SJCRH30 (cell line): ENCODE measurements at places on chromosomes 11 and 22.

GRCh38 chr11:35348898-35349687 is 70.3 kb downstream of the SLC1A2 start:
- H3K27ac ChIP-seq = no peak overlapping the region
- no peak overlapping the region for H3K4me3 ChIP-seq
- no peak for DNase-seq
- H3K4me1 ChIP-seq = no peaks in the 10 kb centered on the region
- no peaks in the 10 kb centered on the region for H3K27me3 ChIP-seq

DNA sequence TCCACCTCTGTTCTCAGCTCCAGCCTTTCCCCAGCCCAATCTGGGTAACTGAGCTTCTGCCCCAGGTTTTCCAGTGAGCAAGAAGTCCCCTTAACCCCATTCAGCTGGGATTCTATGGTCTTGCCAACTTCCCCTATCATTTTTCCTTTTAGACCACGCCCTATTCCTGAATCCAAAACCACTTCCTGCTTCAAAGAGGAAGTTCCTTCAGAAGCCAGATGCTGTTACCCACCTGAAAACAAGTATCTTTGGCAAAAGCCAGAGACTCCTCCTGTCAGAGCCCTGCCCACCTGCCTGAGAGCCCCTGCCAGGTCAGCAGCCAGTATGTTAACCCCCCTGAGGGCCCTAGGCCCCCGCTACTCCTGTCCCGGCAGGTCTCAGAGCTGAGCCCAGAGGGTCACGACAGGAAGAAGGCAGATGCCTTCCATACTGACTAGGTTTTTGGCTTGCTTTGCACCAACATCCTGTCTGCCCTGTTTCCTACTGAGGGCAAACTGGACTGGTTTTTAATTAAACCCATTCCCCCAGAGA is 20.3 kb upstream of the MICAL2 start:
- no peaks in the 10 kb centered on the region for H3K36me3 ChIP-seq
- DNase-seq = peak; percentile 62
- peaks cover 30% of the 10 kb centered on the region for H3K4me1 ChIP-seq
- no peak overlapping the region for H3K27ac ChIP-seq
- no peak overlapping the region for H3K4me3 ChIP-seq

DNA sequence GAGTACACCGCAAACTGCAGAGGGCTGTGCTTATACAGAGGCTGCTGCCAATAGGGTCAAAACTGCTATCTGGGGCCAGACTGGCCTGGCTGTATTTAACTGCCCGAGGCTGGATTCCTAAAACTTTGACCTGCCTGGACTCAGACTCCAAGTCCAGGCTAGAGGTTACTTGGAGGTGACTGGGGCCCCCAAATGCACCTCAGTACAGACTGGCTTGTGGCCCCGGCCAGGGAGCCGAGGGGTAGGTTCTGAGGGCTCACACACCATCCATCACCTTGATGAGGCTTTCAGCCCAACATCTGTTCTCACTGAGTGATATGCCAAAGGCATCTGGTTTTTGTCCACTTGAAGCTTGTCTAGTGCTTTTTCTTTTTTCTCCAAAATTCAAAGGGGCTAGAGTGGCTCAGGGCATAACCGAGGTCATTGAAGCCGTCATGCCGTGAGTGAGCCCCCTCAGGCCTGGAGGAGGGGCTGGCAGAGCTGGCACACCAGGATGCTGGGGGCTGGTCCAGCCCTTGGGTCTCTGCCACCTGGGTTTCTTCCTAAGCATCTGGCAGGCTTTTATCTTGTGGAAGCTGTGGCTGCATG is 52.4 kb upstream of the TTLL12 start:
- H3K27me3 ChIP-seq = no peaks in the 10 kb centered on the region
- DNase-seq = no peak
- no peak overlapping the region for H3K4me3 ChIP-seq
- H3K36me3 ChIP-seq = no peaks in the 10 kb centered on the region
- H3K4me1 ChIP-seq = peaks cover 20% of the 10 kb centered on the region; the same call in 1 of the 2 replicates

- H3K27me3 ChIP-seq = no peaks in the 10 kb centered on the region
- H3K27ac ChIP-seq = no peak overlapping the region
- H3K4me1 ChIP-seq = no peaks in the 10 kb centered on the region
- DNase-seq = no peak
- no peak overlapping the region for H3K4me3 ChIP-seq
Observed at GRCh38 chr22:36958366-36958765, 44.9 kb downstream of the CSF2RB start.

DNA sequence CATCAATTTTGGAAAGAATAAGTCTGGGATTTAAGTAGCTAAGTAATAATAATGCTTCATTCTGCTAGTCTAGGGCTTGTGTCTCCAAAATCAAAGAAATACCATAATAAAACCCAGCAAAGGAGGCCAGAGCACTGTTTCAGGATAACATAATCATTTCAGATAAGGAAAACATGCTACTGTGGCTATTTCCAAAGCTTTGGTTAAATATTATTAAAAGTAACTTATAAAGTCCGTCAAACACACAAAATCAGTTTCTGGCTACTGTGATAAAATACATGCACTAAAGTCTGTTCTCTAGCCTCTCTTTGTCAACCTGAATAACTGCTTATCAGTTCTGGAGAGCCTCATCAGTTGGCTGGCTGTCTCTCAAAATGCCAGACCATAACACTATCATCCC is 1.5 kb upstream of the OR6T1 start:
- H3K4me1 ChIP-seq = no peaks in the 10 kb centered on the region
- no peak for DNase-seq
- H3K27ac ChIP-seq = no peak overlapping the region

- no peaks in the 10 kb centered on the region for H3K36me3 ChIP-seq
- H3K27me3 ChIP-seq = no peaks in the 10 kb centered on the region
Observed at GRCh38 chr22:44004104-44004460, 20.0 kb upstream of the PARVB start.

DNA sequence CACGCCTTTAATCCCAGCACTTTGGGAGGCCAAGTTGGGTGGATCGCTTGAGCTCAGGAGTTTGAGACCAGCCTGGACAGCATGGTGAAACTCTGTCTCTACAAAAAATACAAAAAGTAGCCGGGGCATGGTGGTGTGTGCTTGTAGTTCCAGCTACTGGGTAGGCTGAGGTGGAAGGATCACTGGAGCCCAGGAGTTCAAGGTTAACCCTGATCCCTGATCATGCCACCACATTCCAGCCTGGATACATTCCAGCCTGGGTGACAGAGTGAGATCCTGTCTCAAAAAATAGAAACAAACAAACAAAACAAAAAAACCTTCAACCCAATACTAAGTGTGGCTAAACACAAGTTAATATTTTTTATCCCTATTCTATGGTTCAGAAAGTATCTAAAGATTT is 66.4 kb upstream of the CLNS1A start:
- H3K4me3 ChIP-seq = no peak overlapping the region
- H3K36me3 ChIP-seq = peaks cover 26% of the 10 kb centered on the region
- no peak overlapping the region for H3K27ac ChIP-seq
- H3K27me3 ChIP-seq = no peaks in the 10 kb centered on the region

GRCh38 chr22:27719036-27719347 is 82.6 kb downstream of the MN1 start:
- peaks cover 21% of the 10 kb centered on the region for H3K4me1 ChIP-seq
- no peak for DNase-seq
- H3K27ac ChIP-seq = no peak overlapping the region
- H3K27me3 ChIP-seq = no peaks in the 10 kb centered on the region
- H3K4me3 ChIP-seq = no peak overlapping the region
- H3K36me3 ChIP-seq = no peaks in the 10 kb centered on the region

GRCh38 chr11:64867748-64868462 is 10.5 kb downstream of the EHD1 start:
- H3K4me3 ChIP-seq = no peak overlapping the region
- H3K4me1 ChIP-seq = peaks cover 80% of the 10 kb centered on the region
- peak overlapping the region; percentile 83 for H3K27ac ChIP-seq
- DNase-seq = no peak
- no peaks in the 10 kb centered on the region for H3K27me3 ChIP-seq
- H3K36me3 ChIP-seq = peaks cover 10% of the 10 kb centered on the region; the same call in 1 of the 2 replicates

- DNase-seq = peak; percentile 39
- peak overlapping the region; percentile 72 for H3K27ac ChIP-seq
- no peak overlapping the region for H3K4me3 ChIP-seq
- no peaks in the 10 kb centered on the region for H3K36me3 ChIP-seq
- H3K4me1 ChIP-seq = peaks cover 71% of the 10 kb centered on the region
- no peaks in the 10 kb centered on the region for H3K27me3 ChIP-seq
Observed at GRCh38 chr22:36465232-36466021, 16.0 kb downstream of the TXN2 start.

DNA sequence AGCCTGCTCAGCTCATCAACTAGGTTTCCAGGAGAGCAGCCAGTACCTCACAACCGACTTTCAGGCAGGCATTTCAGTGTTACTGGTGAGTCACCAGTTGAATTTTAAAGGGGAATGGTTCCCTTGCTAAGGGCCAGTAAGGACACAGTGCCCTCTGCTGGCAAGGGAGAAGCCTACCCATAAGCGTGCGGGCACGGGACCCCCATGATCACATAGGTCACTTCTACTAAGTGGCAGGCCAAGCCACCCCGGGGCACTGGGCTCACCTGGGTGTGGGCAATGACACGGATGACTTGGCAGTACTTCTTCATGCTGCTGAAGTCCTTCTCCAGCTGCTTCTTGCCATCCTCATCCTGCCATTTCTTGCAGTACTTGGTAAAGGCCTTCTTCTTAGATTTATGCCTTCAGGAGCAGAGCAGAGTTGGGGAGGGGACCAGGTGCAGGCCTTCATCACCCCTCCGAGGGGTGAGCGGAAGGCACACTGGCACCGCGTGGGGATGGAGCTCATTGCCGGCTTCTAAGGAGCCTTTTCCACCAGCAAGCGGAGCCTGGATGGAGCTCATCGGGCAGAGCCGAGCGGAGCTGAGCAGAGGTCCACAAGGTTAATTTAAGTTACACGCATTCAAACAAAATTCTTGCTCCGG is 2.9 kb downstream of the RPL3 start:
- H3K27ac ChIP-seq = no peak overlapping the region
- H3K4me1 ChIP-seq = peaks cover 9% of the 10 kb centered on the region
- H3K27me3 ChIP-seq = no peaks in the 10 kb centered on the region
- peak; percentile 59 for DNase-seq
- H3K4me3 ChIP-seq = peak overlapping the region; percentile 72; the same call in 1 of the 2 replicates

- peaks cover 20% of the 10 kb centered on the region; the same call in 1 of the 2 replicates for H3K4me1 ChIP-seq
- no peak for DNase-seq
- no peak overlapping the region for H3K4me3 ChIP-seq
- no peaks in the 10 kb centered on the region for H3K27me3 ChIP-seq
- H3K36me3 ChIP-seq = no peaks in the 10 kb centered on the region
Observed at GRCh38 chr11:36364551-36365325, 68.7 kb downstream of the PRR5L start.

DNA sequence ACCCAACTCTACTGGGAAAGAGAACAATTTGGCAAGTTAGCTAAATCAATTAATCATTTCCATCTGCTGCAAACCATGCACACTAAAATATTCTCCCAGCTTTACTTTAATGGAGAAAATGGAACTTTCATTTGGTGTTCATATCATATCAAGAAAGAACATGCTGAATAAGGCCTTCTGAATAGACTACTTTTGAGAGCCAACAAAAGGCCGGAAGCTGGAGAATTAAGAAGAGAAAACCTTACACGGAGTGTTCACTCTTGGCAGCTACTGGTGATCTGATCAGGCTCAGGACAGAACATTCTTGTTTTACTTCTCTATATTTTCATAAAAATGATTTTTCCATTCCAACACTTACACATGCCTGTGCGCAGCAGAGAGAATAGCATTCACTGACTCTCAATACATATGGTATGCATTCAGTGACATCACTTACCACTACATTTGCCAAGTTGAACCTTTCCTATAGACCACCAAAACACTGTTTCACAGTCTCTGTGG is 165.3 kb downstream of the TTC28 start:
- no peak overlapping the region for H3K27ac ChIP-seq
- no peaks in the 10 kb centered on the region for H3K4me1 ChIP-seq
- DNase-seq = no peak
- H3K27me3 ChIP-seq = no peaks in the 10 kb centered on the region

GRCh38 chr11:19802773-19803293 is 90.2 kb downstream of the NAV2 start:
- peaks cover 38% of the 10 kb centered on the region for H3K4me1 ChIP-seq
- H3K27ac ChIP-seq = no peak overlapping the region
- DNase-seq = peak; percentile 40
- no peaks in the 10 kb centered on the region for H3K36me3 ChIP-seq
- no peak overlapping the region for H3K4me3 ChIP-seq

GRCh38 chr11:123973816-123974215 is 3.8 kb downstream of the OR10S1 start:
- H3K36me3 ChIP-seq = no peaks in the 10 kb centered on the region
- DNase-seq = no peak
- H3K4me3 ChIP-seq = no peak overlapping the region
- H3K27me3 ChIP-seq = no peaks in the 10 kb centered on the region
- H3K4me1 ChIP-seq = no peaks in the 10 kb centered on the region

DNA sequence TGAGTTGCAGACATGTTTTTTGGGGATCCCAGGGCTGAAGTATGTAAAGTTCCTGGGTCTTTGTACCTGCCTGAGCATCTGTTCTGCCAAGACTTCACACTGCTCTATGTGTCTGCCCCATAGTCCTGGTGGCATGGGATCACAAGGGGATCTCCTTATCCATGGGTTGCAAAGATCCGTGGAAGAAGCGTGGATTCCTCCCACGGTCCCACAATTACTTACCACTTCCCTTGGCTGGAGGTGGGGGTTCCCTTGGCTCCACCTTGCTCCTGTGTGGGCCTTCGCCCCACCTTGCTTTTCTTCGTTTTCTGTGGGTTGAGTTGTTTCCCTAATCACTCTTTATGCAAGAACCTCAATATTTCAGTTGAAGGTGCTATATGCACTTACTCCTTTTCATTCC is 157.4 kb upstream of the CHORDC1 start:
- DNase-seq = no peak
- no peaks in the 10 kb centered on the region for H3K36me3 ChIP-seq

- no peaks in the 10 kb centered on the region for H3K36me3 ChIP-seq
- H3K27ac ChIP-seq = no peak overlapping the region
Observed at GRCh38 chr11:132220474-132220873, 850.1 kb downstream of the NTM start.

DNA sequence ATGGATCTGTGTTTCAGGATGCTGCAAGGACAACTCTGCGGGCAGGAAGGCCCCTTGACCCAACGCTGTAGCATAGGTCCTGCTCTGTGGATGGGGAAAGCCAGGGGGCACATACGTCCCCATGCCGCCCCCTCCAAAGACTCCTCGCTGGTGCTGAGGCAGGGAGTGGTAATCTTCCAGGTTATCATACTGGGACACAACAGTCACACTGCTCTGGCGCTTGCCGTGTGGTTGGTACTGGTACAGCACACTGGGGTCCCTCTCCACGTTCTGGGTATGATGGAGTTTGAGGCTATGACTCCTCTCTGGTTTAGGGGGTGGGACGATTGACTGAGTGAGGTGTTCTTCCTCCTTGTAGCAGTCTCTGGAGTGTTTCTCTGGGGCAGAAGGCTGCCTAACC is 26.2 kb upstream of the TP53AIP1 start:
- no peak overlapping the region for H3K4me3 ChIP-seq
- no peaks in the 10 kb centered on the region for H3K4me1 ChIP-seq
- no peak for DNase-seq
- H3K27ac ChIP-seq = no peak overlapping the region
- H3K27me3 ChIP-seq = no peaks in the 10 kb centered on the region

- H3K27me3 ChIP-seq = no peaks in the 10 kb centered on the region
- H3K4me1 ChIP-seq = peaks cover 33% of the 10 kb centered on the region
- no peak for DNase-seq
- no peak overlapping the region for H3K27ac ChIP-seq
- H3K36me3 ChIP-seq = peaks cover 76% of the 10 kb centered on the region
- no peak overlapping the region for H3K4me3 ChIP-seq
Observed at GRCh38 chr22:36325154-36326031, 62.4 kb downstream of the MYH9 start.

- no peaks in the 10 kb centered on the region for H3K4me1 ChIP-seq
- no peak for DNase-seq
- H3K4me3 ChIP-seq = no peak overlapping the region
- no peaks in the 10 kb centered on the region for H3K36me3 ChIP-seq
- H3K27ac ChIP-seq = no peak overlapping the region
- no peaks in the 10 kb centered on the region for H3K27me3 ChIP-seq
Observed at GRCh38 chr11:24697522-24698111, 200.8 kb downstream of the LUZP2 start.
